ENCODE measurements at places on chromosomes 3 and 15.
A peak's percentile ranks its signal among the peaks of the same experiment; 100 is the strongest.

DNA sequence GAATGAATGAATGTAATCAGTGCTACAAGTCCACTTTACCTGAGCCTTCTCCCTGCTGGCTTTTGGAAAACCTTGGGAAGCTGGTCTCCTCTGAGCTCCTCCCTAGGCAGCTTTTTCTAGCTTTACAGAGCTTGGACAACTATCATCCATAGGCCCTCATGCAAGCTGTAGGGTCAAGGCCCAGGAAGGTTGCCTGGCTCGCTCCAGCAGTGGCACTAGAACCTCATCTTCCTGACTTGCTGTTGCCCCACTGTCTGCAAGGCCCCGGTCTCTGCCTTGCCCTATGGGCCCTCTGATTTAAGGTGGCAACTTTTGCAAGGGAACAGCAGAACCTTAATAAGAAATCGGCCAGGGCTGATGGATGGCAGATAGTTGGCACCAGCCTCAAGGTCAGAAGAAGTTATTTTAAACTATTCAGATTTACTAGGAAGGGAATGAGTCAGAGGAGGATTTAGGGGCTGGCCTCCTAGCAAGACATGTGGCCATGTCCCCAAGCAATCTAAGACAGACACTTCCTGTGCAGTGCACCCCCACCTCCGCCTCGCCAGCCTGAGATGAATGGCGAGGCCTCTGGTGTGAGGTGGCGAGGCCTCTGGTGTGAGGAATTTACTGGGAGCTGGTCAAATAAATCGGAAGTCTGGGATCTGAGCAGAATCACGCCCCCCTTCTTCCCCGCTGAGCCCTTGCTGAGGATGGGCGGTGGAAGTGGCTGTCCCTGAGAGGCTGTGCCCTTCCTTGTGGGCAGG lies 180.8 kb downstream of the MEGF11 start:
- DNase-seq: no peak

GRCh38 chr15:49875392-49875791 lies 243.6 kb downstream of the ATP8B4 start:
- DNase-seq: no peak

DNA sequence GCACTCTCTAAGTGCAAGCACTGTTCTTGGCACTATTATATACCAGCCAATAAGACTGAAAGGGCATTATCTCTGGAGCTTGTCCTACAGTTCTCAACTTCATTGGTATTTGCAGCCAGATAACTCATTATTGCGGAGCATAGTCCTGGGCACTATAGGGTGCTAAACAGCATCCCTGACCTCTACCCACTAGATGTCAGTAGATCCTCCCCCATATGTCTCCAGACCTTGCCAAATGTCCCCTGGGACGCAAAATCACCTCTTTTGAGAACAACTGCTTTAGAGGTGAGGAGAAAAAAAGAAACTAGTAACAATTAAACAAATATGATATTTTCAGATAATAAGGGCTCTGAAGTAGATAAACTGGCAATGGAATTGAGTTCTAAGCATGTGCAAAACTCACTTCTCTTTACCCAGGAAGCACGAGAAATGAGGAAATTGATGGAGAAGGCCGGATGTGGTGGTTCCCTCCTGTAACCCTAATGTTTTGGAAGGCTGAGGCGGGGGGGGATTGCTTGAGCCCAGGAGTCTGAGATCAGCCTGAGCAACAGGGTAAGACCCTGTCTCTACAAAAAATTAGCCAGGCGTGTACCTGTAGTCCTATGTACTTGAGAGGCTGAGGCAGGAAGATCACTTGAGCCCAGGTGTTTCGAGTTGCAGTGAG lies 61.4 kb downstream of the FRMD4B start:
- peak; percentile 37 for DNase-seq

- peak; percentile 48 for DNase-seq
Observed at GRCh38 chr15:28123408-28124023, 24.4 kb upstream of the OCA2 start.

DNA sequence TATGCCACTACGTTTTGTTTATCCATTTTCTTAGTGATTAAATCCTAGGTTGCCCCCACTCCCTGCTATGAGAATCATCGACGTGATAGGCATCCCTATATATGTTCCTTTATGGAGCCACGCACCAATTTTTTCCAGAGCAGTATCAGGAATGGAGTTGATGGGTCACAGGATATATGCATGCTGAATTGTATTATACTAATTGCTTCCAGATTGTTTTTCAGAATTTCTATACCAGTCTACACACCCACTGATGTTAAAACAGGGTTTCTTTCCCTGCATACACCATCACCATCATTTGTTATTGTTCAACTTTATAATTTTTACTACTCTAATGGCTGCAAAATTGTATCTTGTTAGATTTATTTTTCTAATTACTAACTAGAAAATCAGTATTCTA lies 100.1 kb upstream of the MRPS22 start:
- DNase-seq: no peak

DNA sequence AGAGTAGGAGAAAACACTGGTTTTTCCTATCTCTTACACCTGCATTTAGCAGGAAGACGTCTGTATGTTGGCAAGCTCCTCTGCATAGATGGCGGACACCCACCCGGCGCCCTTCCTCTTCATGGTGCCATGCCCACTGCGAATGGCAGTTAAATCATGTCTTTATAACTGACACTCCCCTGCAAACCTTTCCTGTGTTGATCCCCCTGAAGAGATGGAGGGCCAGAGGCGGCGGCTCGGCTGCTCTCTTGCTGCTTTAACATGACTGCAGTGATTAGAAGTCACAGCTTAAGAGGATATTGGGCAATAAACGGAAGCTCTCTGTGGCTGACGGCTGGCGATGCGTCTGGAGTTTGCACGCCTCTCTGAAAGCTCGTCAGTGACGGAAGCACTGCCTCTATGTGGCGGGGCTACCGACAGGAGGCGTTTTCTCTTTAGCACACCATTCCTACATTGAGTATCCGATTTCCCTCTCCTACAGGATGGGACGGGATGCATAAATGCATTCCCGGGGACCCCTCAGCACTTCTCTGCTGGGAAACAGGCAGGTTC lies 25.5 kb upstream of the SNRPA1 start:
- peak; percentile 82 for DNase-seq

DNA sequence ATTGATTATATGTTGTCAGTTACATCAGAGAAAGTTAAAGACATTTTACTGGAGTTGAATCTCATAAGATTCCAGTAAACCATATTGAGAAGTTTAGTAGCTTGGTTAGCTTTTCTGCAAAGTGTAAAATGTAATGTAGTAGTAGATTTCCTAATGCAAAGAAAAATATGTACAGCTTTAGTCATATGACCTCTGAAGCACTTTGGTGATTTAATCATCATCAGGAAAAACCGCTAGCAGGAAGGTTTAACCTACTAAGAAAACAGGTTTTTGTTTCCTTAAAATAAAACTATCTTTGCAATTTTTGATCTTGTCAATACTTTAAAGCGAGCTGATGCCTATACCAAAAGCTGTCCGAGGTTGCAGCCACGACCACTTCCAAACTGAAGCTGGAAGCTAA lies 364.6 kb upstream of the ZNF385D start:
- no peak for DNase-seq

DNA sequence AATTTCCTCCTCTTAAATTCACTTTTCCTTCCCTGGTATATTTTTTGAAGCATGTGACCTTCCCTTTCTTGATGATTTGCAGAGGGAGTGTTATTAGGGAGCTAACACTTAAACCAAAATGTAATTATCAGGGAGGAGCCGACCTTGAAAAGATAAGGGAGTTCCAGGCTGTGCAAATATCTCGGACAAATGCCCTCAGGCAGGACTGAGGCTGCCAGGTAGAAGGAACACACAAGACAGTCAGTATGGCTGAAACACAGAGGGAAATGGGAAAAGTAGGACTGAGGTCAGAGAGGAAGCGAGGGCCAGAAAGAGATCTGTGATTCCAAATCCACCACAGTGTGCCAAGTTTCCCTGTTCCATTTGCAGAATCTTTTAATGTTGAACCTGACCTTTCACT lies 221.0 kb downstream of the CNTN3 start:
- no peak for DNase-seq

DNA sequence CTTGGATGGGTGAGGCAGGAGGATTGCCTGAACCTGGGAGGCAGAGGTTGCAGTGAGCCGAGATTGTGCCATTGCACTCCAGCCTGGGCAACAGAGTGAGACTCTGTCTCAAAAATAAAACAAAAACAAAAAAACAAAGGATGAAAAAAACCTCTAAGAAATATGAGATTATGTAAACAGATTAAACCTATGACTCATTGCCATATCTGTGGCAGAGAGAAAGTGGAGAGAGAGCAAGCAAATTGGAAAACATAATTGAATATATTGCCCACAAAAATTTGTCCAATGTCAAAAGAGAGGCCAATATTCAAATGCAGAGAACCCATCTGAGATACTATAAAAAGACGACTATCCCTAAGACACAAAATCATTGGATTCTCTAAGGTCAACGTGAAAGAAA lies 1106.0 kb downstream of the OTOL1 start:
- no peak for DNase-seq

- no peak for DNase-seq
Observed at GRCh38 chr3:9184461-9184835, 65.0 kb downstream of the SRGAP3 start.

GRCh38 chr15:57218826-57219576 lies 157.3 kb upstream of the CGNL1 start:
- no peak for DNase-seq

- peak; percentile 2 for DNase-seq
Observed at GRCh38 chr3:132268956-132269355, 48.3 kb upstream of the ACP3 start.

DNA sequence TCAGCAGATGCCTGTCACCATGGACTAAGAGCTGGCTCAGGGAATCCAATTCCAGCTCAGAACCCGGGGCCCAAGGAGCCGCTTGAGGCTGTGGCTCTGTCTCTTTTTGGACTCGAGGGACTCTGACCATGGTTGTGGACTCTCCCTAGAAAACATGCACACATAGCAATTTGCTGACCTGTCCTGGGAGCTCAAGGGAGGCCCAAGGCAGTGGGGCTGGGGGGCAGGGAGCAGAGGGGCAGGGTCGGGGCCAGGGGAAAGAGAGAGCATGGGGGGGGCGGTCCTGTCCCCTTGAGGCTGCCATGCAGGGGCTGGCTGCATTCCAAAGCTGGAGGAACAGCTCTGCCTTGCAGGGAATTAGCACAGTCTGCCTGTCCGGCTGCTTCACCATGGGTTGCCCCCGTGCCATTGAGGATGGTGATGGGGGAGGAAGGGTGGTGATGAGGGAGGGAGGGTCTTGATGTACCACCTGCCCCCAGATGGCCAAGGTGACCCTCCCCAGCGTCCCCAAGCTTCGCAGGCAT lies 190.1 kb downstream of the GOLGA6L6 start:
- no peak for DNase-seq

- no peak for DNase-seq
Observed at GRCh38 chr3:87261925-87262324, 14.5 kb downstream of the POU1F1 start.

GRCh38 chr3:47008851-47009224 lies 29.4 kb downstream of the NBEAL2 start:
- no peak for DNase-seq

- DNase-seq: peak; percentile 35
Observed at GRCh38 chr3:129576514-129577352, 29.7 kb downstream of the PLXND1 start.

GRCh38 chr3:31671451-31671850 lies 138.7 kb downstream of the STT3B start:
- no peak for DNase-seq

GRCh38 chr3:190385731-190386688 lies 2.0 kb upstream of the CLDN16 start:
- no peak for DNase-seq

- DNase-seq: no peak
Observed at GRCh38 chr3:12437221-12437605, 47.1 kb upstream of the TSEN2 start.

DNA sequence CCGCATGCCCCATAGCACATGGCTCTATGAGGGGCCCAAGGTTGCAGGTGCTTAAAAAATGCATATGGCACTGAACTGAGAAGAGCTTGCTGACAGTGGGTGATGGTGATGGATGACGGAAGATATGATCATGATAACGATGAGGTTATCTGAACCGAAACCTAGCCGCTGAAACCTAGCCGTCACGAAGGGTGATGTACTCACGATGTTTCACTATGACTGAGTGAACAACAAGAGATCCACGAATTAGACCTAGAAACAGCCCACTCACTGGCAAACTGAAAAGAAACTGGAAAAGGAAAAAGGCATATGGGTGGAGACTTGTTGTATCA lies 57.6 kb upstream of the BCL6 start:
- peak; percentile 97 for DNase-seq

GRCh38 chr3:28081533-28081947 lies 159.9 kb upstream of the CMC1 start:
- no peak for DNase-seq

DNA sequence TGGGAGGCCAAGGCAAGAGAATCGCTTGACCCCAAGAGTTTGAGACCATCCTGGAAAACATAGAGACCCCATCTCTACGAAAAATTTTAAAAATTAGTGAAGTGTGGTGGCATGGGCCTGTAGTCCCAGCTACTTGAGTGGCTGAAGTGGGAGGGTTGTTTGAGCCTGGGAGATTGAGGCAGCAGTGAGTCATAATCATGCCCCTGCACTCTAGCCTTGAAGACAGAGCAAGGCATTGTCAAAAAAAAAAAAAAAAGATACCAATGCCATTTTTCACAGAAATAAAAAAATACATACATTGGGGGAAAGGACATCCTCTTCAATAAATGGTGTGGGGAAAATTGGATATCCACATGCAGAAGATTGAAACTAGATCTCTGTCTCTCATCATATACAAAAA lies 74.6 kb downstream of the CERS3 start:
- no peak for DNase-seq

DNA sequence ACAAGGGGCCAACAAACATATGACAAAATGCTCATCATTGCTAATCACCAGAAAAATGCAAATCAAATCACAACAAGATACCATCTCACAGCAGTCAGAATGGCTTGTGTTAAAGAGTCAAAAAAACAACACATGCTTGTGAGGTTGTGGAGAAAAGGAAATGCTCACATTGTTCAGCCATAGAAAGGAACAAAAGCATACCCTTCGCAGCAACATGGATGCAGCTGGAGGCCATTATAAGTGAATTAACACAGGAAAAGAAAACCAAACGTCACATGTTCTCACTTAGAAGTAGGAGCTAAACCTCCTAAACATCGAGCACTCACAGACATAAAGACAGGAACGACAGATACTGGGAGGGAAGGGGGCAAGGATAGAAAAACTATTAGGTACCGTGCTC lies 678.4 kb upstream of the GRM7 start:
- DNase-seq: no peak

GRCh38 chr15:48289628-48290027 lies 41.6 kb upstream of the DUT start:
- no peak for DNase-seq

DNA sequence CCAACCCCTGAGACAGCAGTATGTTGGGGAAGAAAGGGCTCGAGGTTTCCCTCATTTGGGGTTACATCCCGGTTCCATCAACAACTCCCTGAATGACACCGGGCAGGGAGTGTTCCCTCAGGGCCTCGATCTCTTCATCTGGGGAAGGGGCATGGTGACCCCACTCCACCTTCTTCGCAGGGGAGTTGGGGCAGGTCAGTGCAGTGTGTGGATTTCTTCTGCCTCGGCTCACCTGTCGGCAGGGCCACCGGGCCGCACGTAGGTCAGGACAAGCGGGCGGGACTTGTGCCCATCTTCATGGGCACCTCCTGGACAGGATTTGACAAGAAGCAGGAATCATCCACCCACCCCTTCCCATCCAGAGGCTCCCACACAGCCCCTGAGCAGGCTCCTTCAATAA lies 17.4 kb downstream of the GRIP2 start:
- no peak for DNase-seq

Data from activated CD4-positive, alpha-beta T cell treated with anti-CD3 and anti-CD28 coated beads, Interleukin-2, Interleukin-4, amounts not matched to agents 100 ng/mL and 50 ng/mL, durations not matched to agents 16 hours and 8 hours (primary cell).